ENCODE measurements at places on chromosomes 6 and 20. TPM values are rescaled to one million over a fixed set of nuclear protein-coding genes. Genes with fewer than 3 reads are reported as not detected.

Gene RIPOR2
- total RNA-seq: not detected

Gene RBPJL
- not detected for total RNA-seq

Gene PGBD1
- total RNA-seq: 4.9 TPM

Gene HLA-DOA
- not detected for total RNA-seq

Gene DCDC2
- total RNA-seq: 2.5 TPM

All from A549 treated with GW870086 at 1 μM for 4 hours (cell line).